ENCODE measurements at places on chromosomes 6 and 20.

- DNase-seq, result no peak
These were observed 11.5 kb upstream of the IPCEF1 start for GRCh38 chr6:154367839-154368695.

DNA sequence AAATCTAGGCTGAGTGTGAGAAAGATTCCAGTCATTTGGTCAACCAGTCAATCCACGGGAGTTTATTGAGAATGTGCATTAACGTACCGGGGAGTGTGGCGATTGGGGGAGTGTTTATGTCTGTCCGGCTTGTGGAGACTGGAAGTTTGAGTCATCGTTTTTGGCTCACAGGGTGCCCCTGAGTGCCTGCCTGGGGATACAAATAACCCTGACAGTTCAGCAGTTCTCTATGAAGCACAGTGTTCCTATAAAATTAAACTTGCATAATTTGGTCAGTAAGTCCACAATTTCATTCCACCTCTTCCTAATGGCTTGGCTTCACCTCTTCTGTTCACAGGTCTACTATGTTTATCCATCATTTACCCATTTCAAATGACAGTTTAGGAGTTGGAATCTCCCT, 72.6 kb upstream of the PLEKHG1 start:
- DNase-seq, result no peak

- DNase-seq, result no peak
These were observed at the start of gene SIGLEC1 for GRCh38 chr20:3712279-3712873. Gene SIGLEC1 (minus strand): TSS chr20:3712600. CDS start chr20:3707128, 5,472 bp downstream.

- no peak for DNase-seq
These were observed 536 bp upstream of the FNDC1 start for GRCh38 chr6:159168536-159169192.

- no peak for DNase-seq
These were observed 72.5 kb upstream of the SULF2 start for GRCh38 chr20:47857569-47858464.

GRCh38 chr6:138963119-138963518, 24.9 kb downstream of the REPS1 start:
- DNase-seq, result no peak

DNA sequence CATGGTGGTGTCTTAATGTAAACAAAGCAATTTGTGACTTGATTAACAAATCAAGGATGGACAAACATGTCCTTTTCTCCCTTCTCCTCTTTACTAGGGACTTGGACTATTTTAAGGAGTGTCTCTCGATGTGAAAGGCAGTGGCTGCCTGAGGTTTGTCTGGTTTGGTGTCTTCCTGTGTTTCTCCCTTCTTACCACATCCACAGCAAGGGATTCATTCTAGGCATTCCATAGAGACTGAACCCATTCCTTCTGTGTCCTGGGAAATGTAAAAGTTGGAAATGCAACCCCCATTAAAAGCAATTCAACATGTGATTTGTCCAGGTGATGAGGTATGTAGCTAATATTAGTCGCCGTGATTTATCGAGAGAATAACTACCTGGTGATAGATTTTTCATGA, 15.9 kb downstream of the NRN1 start:
- DNase-seq, result no peak

DNA sequence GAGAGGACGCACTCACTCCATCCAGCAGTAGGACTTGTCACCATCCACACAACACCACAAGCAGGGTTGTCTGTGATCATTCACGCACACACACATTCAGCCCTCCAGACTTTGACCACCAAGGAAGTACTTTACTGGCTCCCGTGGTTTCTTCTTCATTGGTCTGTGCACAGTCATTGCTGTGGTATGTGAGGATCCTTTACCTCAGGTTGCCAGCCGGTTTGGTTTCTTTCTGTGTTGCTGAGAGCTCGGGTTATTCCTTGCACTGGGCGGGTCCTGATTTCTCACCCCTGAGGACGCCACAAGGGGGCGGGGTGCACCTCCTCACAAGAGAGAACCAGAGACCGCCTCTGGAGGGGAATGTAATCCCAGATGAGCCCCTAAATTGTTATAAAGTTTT, 11.2 kb downstream of the SLC35A1 start:
- no peak for DNase-seq

GRCh38 chr6:139343052-139343750, 31.2 kb downstream of the CITED2 start:
- DNase-seq, result no peak

- DNase-seq, result no peak
These were observed at the start of gene RFX6 for GRCh38 chr6:116876635-116877611. Gene RFX6 (plus strand): TSS chr6:116877242. CDS start chr6:116877276, 34 bp downstream.

- no peak for DNase-seq
These were observed 312.1 kb downstream of the GMDS start for GRCh38 chr6:1933292-1933691.

- DNase-seq, result no peak
These were observed 234.3 kb downstream of the QKI start for GRCh38 chr6:163648868-163649267.

GRCh38 chr6:160088069-160088783, 33.4 kb upstream of the SLC22A1 start:
- DNase-seq, result no peak

DNA sequence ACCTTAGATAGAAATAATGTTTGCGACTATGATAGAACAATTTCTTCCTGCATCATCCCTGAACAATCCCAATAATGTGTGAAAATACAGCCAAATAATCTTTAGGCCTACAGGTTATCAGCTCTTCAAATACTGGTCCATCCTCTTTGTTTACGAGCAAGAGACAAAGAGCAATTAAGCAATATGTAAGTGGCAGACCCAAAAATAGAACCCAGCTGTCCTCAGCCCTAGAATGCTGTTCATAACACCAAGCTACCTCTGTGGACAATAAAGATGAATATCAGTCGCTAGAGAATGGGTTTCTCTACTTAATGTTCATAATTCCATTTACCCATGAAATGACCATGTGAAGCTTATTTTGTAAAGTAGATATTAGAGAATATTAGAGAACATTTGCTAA, 28.4 kb upstream of the OSTM1 start:
- DNase-seq, result no peak

DNA sequence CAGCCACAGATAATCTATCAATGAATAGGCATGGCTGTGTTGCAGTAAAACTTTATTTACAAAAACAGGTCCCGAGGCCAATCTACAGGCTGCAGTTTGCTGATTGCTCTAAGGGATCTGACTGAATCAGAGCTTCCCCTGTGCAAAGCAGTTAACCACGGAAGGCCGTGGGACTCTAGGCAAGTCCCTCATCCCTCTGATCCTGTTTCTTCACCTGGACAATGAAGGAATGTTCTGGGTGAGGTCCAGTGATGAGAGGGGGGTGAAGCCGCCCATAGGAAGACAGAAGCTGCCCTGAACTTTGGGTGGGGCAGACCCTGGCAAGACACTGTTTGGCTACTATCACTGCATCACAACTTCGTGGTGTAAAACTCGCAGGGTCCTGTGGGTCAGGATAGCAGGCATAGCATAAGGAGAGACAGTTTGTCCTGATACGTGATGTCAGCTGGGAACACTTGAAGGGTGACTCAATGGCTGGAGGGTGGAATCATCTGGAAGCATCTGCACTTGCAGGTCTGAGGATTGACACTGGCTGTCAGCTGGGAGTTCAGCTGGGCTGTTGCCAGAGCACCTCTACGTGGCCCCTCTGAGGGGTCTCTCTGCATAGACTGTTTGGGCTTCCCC, 33.3 kb upstream of the TGM2 start:
- peak; percentile 68 for DNase-seq

DNA sequence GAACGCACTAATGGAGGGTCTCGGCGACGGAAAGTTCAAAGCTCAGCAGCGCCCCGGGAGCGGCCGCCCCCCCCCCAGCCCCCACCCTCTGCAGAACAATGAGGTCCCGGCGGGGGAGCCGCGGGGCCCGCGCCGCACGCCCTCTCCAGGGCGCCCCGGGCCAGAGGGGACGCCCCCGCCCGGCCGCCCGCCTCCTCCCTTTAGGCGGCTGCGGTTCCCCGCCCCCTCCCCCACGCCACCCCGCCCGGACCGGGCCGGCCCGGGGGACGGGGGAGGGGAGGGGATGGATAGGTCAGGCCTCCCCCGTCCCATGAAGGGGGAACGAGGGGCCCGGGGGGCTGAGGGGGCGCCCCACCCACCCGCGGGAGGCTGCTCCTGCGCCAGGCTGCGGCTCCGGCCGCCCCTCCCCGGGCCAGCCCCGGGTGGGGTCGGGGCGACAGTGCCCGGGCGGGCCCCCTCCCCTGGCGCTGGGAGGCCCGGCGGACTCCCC, 1.5 kb downstream of the NOL4L start:
- no peak for DNase-seq

Data from coronary artery (tissue), 2 donors.